H9 (cell line): ENCODE measurements at places on chromosomes 5 and 9.

GRCh38 chr9:35606138-35606504 lies 1.1 kb downstream of the TESK1 start:
- H3K4me1 ChIP-seq: no peaks in the 10 kb centered on the region; the same call in 1 of the 2 replicates
- H3K27ac ChIP-seq: no peak overlapping the region
- H3K36me3 ChIP-seq: peaks cover 9% of the 10 kb centered on the region; the same call in 2 of the 3 replicates
- peak overlapping the region; percentile 85 for H3K4me3 ChIP-seq
- no peak for DNase-seq

GRCh38 chr9:79257790-79258351 lies 313.9 kb upstream of the TLE4 start:
- no peak overlapping the region for H3K4me3 ChIP-seq
- no peaks in the 10 kb centered on the region for H3K27me3 ChIP-seq
- peak; percentile 34 for DNase-seq
- H3K36me3 ChIP-seq: no peaks in the 10 kb centered on the region
- no peak overlapping the region for H3K27ac ChIP-seq

GRCh38 chr5:77957-78804 lies 13.8 kb upstream of the PLEKHG4B start:
- H3K27ac ChIP-seq: no peak overlapping the region
- H3K4me3 ChIP-seq: no peak overlapping the region
- H3K36me3 ChIP-seq: 0 out of 2 replicates have a peak, but pooled peaks cover 3% of the 10 kb centered on the region
- DNase-seq: no peak
- peaks cover 9% of the 10 kb centered on the region; the same call in 1 of the 2 replicates for H3K4me1 ChIP-seq
- H3K27me3 ChIP-seq: no peaks in the 10 kb centered on the region

DNA sequence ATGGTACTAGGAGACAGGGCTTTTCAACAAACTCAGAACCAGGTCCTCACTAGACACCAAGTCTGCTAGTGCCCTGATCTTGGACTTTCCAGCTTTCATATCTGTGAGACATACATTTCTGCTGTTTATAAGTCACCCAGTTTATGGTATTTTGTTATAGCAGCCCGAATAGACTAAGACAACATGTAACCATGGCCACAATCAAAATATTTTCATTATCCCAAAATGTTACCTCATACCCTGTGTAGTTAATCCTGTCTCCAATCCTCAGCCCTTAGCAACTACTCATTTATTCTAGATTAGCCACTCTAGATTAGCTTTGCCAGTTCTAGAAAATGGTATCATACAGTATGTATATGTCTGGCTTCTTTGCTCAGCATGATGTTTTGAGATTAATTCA lies 6.3 kb upstream of the ATG10 start:
- no peaks in the 10 kb centered on the region for H3K36me3 ChIP-seq
- no peak overlapping the region for H3K4me3 ChIP-seq
- no peaks in the 10 kb centered on the region for H3K4me1 ChIP-seq
- H3K27ac ChIP-seq: no peak overlapping the region

- no peak overlapping the region for H3K4me3 ChIP-seq
- H3K27me3 ChIP-seq: no peaks in the 10 kb centered on the region
- H3K27ac ChIP-seq: no peak overlapping the region
These were observed 20.0 kb downstream of the GPBP1 start for GRCh38 chr5:57193757-57194413.
